ENCODE measurements at places on chromosomes 6 and 20.

GRCh38 chr20:57993716-57994431, 234.6 kb downstream of the ANKRD60 start:
- DNase-seq: no peak

DNA sequence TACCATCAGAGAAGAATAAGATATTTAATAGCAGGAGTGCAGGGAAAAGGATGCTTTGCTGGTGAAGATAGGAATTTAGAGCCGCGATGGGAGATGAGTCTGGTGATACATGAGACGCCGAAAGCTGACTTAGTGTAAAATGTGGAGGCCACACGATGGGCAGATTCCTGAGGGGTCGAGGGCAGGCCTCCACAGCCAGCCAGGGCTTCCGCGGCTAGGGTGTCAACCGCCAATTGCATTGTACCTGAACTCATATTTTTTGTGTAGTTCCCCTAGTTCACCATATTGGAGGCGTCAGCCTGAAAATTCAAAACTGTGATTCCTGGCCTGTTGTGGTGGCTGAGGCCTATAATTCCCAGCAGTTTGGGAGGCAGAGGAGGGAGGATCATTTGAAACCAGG, 8.5 kb downstream of the ETV7 start:
- no peak for DNase-seq

DNA sequence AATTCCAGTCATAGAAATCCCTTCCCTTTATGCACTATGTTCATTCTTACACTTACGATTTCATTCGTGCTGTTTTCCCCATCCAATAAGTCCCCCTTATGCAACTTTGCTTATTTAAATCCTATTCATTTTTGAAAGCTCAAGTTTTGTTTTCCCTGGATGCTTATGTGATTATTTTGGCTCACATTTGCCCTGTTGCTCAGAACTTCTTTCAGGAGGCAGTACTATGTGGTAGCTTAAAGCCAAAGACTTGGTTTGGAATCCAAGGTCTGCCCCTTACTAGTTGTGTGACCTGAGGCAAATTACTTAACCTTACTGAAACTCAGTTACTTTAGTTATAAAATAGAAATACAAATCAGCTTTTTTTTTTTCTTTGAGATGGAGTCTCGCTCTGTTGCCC, 59.6 kb downstream of the MOXD1 start:
- DNase-seq: no peak

DNA sequence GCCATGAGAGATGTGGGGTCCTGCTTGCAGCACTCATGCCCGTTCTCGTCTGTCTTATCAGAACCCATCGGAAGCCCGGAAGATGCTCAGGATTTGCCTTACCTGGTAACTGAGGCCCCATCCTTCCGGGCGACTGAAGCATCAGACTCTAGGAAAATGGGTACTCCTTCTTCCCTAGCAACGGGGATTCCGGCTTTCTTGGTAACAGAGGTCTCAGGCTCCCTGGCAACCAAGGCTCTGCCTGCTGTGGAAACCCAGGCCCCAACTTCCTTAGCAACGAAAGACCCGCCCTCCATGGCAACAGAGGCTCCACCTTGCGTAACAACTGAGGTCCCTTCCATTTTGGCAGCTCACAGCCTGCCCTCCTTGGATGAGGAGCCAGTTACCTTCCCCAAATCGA, 8.3 kb downstream of the PI16 start:
- peak; percentile 94 for DNase-seq

DNA sequence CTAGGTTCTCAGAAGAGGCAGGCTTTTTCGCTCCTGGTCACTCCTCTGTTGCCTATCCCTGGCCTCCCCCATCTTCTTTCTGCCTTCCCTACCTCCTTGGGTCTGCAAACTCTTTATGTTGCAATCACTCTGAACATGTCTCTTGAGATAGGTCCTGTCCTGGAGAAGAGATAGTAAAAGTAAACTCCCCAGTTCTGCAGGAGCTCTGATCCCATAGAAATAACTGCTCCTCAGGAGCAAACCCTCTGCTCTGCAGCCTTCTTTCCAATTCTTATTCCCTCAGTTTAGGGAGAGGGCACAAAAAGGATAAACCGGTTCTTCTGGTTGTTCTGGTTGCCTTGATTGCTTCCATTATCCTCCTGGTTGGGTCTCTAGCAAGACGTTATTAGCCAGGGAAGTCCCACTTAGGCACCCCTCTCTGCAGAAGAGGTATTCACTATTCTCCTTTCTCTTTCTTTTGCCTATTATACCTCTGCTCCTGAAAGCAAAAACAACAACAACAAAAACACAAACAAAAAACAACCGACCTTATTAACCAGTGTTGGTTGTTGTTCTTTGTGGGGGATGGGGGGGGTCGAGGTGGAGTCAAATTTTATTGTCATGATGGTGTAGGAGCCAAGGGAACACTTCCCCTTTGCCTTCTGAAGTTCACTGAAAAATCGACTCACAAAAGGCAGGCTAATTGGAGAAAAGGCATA, 973 bp downstream of the TRIM38 start:
- DNase-seq: no peak

GRCh38 chr20:3420211-3420707, 12.8 kb upstream of the DNAAF9 start:
- DNase-seq: no peak

- no peak for DNase-seq
Measured at GRCh38 chr6:100461278-100461916, 3.3 kb downstream of the SIM1 start.

GRCh38 chr6:168156742-168157265, 77.8 kb upstream of the FRMD1 start:
- no peak for DNase-seq

GRCh38 chr6:33856655-33857054, 52.9 kb upstream of the MLN start:
- DNase-seq: peak; percentile 79

GRCh38 chr20:8808202-8808535, 260.7 kb upstream of the PLCB4 start:
- peak; percentile 13 for DNase-seq

- peak; percentile 60 for DNase-seq
Measured at GRCh38 chr20:57654363-57654997, 34.3 kb upstream of the ZBP1 start.

GRCh38 chr6:95230071-95230740, 347.1 kb upstream of the MANEA start:
- no peak for DNase-seq

- peak; percentile 57 for DNase-seq
Measured at GRCh38 chr6:109516929-109517328, 33.9 kb upstream of the ZBTB24 start.

- no peak for DNase-seq
Measured at GRCh38 chr20:25071734-25072133, 10.2 kb downstream of the VSX1 start.

DNA sequence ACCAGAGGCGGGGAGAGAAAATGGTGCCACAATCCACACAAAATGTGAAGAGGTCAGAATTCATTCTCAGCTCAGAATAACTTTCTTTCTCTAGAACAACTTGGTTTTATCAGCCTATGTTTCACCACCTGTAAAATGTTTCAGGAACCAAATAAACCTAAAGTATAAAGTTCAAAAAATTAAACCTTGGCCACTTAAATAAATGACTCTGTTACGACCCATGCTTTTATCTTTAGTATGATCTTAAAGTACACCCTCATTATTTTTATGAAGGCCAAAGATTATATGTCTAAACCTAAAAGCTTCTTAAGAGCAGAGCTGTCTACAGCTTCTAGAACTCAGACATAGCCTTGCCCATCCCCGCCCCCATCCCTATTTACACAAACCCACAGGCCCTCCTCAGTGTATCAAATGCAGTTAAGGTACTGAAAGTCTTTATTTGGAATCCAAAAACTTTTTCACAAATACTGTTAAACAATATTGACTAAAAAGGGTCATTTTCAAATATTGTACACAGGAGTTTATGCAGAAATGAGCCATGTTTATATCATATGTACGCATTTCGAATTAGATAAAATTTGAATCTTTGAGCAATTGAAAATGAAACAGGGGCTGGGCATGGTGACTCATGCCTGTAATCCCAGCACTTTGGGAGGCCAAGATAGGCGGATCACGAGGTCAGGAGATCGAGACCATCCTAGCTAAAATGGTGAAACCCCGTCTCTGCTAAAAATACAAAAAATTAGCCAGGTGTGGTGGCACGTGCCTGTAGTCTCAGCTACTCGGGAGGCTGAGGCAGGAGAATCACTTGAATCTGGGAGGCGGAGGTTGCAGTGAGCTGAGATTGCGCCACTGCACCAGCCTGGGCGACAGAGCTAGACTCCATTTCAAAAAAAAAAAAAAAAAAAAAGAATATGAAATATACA, 5.7 kb upstream of the NHSL1 start:
- no peak for DNase-seq

DNA sequence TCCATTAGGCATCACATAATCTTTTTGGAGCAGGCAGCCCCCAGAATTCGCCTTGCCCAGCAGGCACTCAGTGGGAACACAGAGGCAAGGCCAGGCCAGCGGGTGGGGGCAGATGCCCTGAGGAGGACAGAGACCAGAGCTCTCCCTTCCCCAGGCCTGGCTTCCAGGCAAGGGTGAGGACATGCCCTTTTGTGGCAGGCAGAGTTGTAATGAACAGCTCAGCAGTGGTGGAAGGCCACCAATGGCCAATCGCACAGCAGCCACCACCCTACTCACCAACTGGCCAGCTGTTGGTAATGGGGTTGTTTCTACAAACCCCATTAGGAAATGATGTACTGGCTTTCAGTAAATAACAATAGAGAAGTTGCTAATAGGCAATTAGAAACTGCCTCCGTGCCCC, 15.4 kb upstream of the DDO start:
- no peak for DNase-seq

DNA sequence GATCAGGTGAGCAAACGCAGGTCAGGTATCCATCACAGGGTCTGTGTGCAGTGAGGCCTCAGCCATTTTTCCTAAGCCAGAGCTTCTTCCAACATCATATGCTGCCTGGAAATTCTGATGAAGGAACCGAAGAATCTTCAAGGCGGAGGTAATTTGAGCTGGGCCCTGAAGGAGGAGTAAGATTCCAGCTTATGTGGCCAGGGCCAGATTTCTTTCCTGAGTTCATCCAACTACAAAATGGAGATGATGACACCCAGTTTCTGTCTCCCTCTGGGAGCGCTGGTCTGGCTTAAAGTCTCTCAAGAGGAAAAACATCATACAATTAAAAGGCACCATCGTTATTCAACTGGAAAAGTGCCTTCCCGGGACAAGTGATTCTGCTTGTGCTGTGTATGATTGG, 6.9 kb upstream of the MANBAL start:
- DNase-seq: no peak

- no peak for DNase-seq
Measured at GRCh38 chr6:127317388-127318128, 25.9 kb downstream of the ECHDC1 start.

GRCh38 chr20:33656010-33656782, 5.9 kb upstream of the C20orf144 start:
- DNase-seq: no peak

GRCh38 chr6:66796987-66797386, 1090.0 kb upstream of the EYS start:
- DNase-seq: no peak

GRCh38 chr6:158879180-158879579, 60.0 kb upstream of the EZR start:
- no peak for DNase-seq

DNA sequence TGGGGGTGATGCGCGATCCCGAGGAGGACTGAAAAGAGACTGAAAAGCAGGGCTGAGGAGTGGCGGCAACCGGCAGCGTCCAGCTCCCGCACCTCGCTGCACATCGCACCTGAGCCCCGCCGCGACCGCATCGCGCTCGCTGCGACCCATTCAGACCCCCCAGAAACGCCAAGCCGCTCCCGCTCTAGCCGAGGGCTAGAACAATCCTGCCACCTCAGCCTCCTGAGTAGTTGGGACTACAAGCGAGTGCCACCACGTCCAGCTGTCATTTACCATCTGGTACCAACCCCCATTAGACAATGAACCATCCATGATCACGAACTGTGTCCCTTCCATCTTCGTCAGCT, 33.2 kb downstream of the HLA-A start:
- DNase-seq: no peak

DNA sequence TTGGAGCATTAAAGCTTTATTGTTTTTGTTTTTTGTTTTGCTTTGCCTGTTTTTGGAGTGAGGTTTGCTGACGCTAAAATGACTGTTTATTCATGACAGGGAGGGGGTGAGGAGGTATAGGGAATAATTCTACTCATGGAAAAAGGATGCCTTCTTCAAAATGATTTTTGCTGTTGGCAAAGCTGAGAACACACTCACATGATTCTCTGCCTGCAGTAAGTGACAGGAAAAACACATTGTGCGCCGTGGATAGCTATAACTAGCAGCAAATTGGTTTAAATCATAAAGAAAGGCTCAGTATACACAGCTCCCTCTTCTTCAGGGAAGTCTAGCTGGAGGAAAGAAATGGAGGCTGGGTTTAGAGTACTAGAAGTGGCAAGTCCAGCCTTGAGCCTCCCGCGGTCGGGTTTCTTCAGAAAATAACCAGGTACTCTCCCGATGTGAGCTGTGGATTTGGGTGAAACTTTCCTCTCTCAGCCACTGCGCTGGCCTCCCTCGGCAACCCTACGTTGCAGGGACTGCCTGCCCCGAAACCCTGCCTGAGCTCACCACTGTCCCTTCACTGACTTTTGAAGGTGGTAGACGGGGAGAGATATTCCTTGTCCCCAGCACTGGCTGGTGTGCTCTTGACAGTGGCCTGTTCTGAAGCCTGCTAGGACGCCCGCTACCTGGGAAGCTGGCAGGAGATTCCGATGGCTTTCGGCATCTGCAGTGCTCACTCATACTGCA, 278.2 kb downstream of the NRN1 start:
- no peak for DNase-seq

- no peak for DNase-seq
Measured at GRCh38 chr6:169738976-169739529, 12.3 kb downstream of the DYNLT2 start.

- no peak for DNase-seq
Measured at GRCh38 chr20:55160996-55161395, 685.6 kb downstream of the DOK5 start.

DNA sequence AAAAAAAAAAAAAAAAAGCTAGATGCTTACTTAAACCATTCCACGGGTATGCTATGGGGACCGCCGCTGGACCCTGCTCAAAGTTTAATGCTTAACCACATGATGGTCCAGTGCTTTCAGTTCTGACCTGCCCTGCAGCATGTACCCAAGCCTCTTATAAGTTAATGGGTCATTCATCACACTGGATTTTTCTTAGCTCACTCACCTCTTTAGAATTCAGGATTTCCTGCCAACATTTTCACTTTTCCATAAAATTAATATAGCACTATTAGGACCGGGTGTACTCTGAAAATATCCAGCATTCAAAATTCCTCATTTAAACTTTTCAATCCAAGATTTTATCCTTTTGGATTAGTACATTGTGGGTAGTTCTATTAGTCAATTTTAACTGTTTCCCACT, 140.8 kb downstream of the ALDH8A1 start:
- no peak for DNase-seq

DNA sequence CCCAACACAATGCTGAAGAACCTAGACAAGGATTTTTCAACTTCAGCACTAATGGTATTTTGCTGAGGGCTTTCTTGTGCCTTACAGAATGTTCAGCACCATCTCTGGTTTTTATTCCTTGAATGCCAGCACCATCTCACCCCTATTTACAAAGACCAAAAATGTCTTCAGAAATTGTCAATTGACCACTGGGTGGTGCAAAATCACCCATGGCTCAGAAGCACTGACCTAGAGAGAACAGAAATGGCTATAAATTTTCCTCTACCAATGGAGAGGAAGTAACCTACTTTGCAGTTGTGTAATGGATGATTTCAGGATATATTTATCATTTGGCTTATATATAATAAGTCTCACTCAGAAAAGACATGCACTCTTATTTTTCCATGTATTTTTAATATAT, 431.0 kb upstream of the IRAK1BP1 start:
- no peak for DNase-seq
